ENCODE measurements at places on chromosomes 6 and 20.

DNA sequence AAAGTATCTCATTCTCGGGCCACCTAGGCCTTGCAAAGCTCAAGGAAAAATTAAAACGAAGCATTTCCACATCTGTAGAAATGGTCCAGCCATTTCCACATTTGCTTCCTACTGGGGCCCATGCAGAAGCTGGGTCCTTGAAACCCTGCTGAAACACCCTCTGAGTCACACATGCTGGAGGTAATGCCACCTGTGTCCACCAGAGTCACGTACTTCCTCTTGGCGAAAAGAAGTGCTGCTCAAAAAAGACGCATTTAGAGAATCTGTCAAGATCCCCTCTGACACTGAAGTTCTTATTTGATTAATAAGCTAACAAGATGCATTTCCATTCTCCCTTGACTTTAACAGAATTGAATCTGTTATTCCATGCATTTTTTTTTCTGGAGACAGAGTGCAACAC lies 423.2 kb downstream of the PREX1 start:
- ATAC-seq = no peak

- no peak for ATAC-seq
Measured at GRCh38 chr20:24662752-24663365, 193.4 kb downstream of the SYNDIG1 start.

DNA sequence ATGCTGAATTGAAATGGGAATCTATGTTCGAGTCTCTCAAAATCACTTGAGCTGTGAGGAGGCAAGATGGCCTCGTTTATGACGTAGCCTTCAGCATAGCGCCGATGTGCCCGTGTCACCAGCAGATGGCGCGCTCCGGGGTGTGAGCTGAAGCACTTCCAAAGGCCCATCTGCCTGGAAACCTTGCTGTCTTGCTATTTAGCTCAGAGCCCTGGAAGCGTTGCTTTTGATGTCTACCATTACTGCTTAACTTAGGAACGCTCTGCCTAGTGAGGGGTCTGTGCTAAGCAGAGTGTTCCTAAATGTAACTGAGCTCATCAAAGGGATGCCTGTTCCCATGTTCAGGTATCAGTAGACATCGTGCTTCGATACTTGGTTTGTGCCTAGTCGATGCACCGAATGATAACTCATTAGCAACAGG lies 67.7 kb downstream of the SYCP2L start:
- peak; percentile 70 for ATAC-seq

GRCh38 chr6:113370508-113371502 lies 486.3 kb upstream of the MARCKS start:
- no peak for ATAC-seq

GRCh38 chr20:44038681-44039123 lies 124.0 kb downstream of the TOX2 start:
- no peak for ATAC-seq

DNA sequence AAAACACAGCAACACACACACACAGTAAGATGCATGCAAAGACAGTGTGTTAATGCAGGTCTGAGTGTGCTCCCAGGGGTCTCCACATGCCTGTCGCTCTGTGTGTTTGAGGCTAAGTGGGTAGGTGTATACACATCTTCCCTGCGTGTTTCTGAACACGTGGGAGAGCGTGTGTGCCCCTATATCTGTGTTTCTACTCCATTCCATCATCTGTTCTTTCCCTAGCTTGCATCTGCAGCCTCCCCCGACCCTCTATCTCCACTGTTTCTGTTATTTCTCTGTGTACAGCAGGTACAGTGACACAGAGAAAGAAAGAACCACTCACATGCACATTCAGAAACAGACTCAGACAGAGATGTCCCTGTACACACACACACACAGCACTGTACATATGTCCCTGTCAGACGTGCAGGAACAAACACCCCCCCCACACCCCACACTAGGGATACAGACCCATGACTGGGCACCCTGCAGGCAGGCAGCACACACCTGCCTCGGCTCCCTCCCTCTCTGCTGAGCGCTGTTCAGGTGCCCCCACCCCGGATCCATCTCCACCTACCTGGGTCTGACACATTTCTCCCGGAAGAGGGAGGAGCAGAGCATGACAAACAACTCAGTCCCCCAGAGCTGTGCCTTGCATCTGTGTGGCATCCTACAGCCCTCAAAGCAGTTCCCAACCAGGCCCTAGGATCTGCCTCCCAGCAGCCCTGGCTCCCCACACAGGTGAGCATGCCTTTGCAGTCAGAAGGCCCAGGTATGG lies 27.6 kb downstream of the KCNK15 start:
- no peak for ATAC-seq

- no peak for ATAC-seq
Measured at GRCh38 chr20:16556301-16556700, 16.9 kb downstream of the KIF16B start.

GRCh38 chr6:41536795-41537758 lies 9.1 kb upstream of the FOXP4 start:
- ATAC-seq = no peak

- no peak for ATAC-seq
Measured at GRCh38 chr20:31670371-31671228, 32.9 kb downstream of the COX4I2 start.

GRCh38 chr6:90020746-90021145 lies 126.5 kb downstream of the GJA10 start:
- no peak for ATAC-seq

- peak; percentile 64 for ATAC-seq
Measured at GRCh38 chr6:129853996-129854711, 7.0 kb downstream of the TMEM244 start.

DNA sequence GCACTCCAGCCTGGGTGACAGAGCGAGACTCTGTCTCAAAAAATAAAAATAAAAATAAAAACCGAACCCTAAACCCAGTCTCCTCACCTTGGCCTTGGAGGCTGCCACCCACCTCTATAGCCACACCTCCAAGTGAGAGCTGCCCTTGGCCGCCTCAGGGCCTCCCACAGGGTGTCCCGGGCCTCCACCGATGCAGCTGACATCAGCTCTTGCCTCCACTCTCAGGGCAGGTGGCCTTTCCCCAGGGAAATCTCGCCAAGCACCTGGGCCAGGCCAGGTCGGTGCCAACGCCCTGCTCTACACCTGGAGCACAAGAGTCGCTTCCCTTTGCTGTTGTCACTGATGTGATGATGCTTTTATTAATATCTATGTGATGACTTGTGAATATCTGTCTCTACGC lies 8.9 kb upstream of the MYL9 start:
- ATAC-seq = no peak

DNA sequence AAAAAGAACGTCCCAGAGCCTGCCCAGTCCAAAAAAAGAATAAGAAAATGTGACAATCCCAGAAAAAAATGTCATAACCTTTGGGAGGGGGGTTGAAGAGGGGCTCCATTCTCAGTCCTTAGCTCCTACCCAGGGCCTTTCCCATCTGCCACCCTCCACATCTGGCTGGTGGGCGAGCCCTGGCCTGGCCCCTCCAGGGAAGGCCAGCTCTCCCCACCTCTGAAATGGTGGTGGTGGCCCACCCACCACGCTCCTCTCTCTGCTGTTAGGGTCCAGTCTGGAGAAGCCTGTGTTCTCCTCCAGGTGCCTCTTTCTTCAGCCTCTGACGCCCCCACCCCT lies 415 bp downstream of the RGS19 start:
- ATAC-seq = no peak

DNA sequence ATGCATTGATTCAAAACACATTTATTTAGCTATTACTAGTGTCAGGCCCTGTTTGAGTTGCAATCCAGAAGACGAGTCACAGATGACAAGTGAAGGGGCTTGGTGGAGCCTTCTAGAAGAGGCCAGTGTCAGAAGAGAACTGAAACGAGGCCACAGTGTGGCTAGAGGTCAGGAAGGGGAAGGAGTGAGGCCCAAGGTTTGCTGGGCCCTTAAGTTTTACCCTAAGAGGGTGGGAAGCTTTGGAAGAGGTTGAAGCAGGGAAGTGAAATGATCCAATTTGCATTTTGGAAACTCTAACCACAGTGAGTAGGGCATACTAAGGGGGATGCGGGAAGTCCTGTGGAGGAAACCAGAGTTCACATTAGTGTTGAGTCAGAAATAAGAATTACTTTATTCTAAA lies 25.0 kb downstream of the TTK start:
- ATAC-seq = peak; percentile 30

- no peak for ATAC-seq
Measured at GRCh38 chr6:3011158-3011557, 11.5 kb downstream of the NQO2 start.

- ATAC-seq = no peak
Measured at GRCh38 chr20:53510262-53510661, 83.4 kb downstream of the ZNF217 start.

DNA sequence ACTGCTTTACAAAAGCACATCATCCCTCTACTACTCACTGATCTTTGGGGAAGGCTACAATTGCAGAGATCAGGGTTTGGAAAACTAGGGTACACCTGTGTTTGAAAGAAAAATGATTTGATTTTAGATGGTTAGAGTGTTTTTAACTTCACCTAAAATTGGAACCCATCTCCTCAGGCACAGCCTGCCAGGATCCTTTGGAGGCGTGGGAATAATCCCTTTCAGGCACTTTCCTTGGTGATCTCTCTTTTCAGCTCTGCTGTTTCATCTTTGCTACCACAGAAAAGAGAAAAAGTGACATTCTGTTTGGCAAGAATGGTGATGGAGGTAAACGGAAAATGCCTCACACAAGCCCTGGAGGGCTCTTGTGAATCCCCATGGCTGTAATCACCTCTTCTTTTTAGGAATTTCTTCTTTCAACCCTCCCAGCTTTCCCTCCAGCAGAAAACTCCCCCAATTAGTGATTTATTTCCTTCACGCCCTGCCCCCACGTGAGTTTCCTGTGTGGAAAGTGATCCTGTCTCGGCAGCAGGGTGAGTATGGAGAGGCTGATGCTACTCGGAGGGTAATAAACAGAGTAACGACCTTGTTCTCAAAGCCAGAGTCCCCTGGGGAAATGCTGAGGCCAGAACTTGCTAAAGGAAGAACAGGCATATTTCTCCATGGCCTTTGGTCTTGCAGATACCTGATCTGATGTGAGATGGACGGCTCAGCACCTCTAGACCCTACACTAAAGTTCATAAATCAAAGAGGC lies 9.2 kb downstream of the KCNG1 start:
- no peak for ATAC-seq

DNA sequence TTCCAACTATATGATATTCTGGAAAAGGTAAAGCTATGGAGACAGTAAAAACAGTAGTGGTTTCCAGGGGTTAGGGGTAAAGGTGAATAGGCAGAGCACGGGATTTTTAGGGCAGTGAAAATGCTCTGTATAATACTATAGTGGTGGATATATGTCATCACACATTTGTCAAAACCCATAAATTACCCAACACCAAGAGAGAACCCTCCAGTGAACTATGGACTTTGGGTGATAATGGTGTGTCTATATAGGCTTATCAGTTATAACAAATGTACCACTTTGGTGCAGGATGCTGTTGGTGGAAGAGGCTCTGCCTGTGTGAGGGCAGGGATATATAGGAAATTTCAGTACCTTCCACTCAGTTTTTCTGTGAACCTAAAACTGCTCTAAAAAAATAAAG lies 149.9 kb downstream of the GPX5 start:
- no peak for ATAC-seq

GRCh38 chr6:134278000-134278399 lies 39.9 kb downstream of the SGK1 start:
- no peak for ATAC-seq

- ATAC-seq = no peak
Measured at GRCh38 chr6:116376149-116376548, 5.4 kb downstream of the DSE start.

GRCh38 chr6:152170702-152171667 lies 363.5 kb downstream of the ESR1 start:
- ATAC-seq = peak; percentile 93

GRCh38 chr20:38855356-38855755 lies 49.9 kb downstream of the PPP1R16B start:
- ATAC-seq = no peak

- no peak for ATAC-seq
Measured at GRCh38 chr6:88561954-88562315, 395.8 kb upstream of the CNR1 start.

DNA sequence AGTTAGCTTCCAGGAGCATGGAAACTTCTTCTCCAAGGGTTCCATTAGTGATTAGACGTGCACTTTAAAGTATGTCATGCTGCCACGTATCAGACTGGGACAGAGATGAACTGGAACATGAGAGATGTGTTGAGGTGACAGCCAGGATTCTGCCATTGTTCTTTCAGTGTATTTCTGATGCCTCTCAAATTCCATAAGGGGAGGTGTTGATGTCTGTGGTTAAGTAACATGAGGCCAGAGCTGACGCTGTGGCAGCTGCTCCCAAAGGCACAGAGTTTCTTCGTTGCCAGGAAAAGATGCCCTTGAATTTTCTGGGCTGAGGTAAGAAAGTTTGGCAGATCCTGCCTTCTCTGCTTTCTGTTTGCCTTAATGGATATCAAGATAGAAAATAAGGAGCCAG lies 63.5 kb downstream of the TRMT6 start:
- no peak for ATAC-seq

DNA sequence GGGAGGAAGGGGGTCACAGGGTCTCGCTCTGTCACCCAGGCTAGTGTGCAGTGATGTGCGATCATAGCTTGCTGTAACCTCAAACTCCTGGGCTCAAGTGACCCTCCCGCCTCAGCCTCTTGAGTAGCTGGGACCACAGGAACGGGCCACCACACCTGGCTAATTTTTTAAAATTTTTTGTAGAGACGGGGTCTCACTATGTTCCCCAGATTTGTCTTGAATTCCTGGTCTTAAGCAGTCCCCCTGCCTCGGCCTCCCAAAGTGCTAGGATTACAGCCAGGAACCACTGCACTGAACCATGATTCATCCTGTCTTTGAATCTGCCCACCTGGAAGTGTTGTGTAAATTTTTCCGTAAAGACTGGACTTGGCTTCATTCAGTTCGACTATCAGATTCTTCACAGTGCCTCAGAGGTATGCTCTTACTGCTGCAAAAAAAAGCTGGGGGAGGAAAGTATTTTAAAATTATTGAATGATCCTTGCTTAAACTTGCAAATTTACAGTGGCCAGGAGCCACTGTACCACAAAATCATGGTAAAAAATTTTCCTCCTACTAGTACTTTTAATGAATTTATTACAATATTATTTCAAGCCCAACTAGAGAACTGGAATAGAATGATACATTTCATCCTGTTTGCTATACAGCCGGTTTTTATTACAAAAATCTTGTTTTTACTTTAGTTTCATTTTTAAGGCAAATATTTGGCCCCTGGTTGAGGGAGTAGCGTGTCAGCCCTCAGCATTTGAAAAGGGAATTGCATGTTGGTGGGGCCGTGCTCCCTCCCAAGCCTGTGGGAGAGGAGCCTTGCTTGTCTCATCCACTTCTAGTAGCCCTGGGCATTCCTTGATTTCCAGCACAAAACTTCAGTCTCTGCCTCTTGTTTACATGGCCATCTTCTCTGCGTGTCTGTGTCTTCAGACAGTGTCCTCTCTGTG lies 202.5 kb upstream of the SGK1 start:
- no peak for ATAC-seq
